Muscle of arm (tissue), 14 donors: ENCODE measurements at places on chromosomes 5 and 9. TPM values are rescaled to one million over a fixed set of nuclear protein-coding genes. Genes with fewer than 3 reads are reported as not detected.

Gene LIX1
- polyA plus RNA-seq = 9.3 TPM

Gene MRPL22
- polyA plus RNA-seq = 28.2 TPM

Gene WDR38
- polyA plus RNA-seq = 0.12 TPM

Gene MLLT3
- polyA plus RNA-seq = 62.9 TPM

Gene PCDHGA9
- polyA plus RNA-seq = 5.2 TPM

- DNase-seq = no peak
Measured at GRCh38 chr5:90934738-90935137, 376.1 kb downstream of the ADGRV1 start.

- no peak for DNase-seq
Measured at GRCh38 chr5:38979535-38979934, 94.7 kb downstream of the RICTOR start.
